ENCODE measurements at places on chromosomes 1 and 21.

GRCh38 chr21:45488931-45489721, 53.1 kb downstream of the SLC19A1 start:
- DNase-seq: no peak

GRCh38 chr1:171877701-171878100, 36.4 kb downstream of the DNM3 start:
- no peak for DNase-seq

GRCh38 chr1:169576241-169576934, 9.9 kb downstream of the F5 start:
- no peak for DNase-seq

DNA sequence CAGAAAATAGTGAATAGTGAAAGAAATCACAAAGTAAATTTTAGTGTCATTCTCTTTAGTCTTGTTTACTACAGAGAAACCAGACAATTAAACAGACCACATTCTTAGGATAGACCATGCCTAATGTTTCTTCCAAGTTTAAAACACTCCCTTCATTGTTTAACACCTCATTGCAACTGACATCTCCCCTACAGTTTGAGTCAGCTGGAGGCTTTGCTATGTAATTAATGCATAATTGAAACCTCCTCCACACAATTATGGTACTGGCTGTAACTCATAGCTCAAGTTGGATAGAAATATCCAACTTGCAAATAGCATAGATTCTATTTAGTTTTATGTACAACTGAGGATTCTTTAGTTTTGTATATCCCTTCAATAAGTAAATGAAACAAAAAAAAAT, 35.2 kb upstream of the B3GALT2 start:
- no peak for DNase-seq

- no peak for DNase-seq
These were observed 399 bp upstream of the PTPRC start for GRCh38 chr1:198638441-198638840.

DNA sequence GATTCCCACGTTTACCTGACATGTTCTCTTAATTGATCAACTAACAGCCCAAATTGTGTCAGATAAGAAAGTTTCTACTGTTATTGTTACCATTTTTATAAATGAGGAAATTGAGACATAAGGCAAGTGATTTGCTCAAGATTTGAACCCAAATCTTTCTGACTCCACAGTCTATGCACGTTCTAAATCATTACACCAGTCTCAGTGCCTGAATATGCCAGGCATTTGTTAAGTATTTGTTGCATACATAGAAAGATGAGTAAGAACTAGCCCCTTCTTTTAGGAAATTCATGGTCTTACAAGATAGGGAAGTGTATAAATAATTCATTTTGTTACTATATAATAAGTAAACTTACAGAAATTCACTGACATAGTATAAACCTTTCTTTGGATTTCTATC, 7.1 kb upstream of the CD101 start:
- no peak for DNase-seq

- no peak for DNase-seq
These were observed 17.6 kb downstream of the OPTC start for GRCh38 chr1:203511513-203511912.

DNA sequence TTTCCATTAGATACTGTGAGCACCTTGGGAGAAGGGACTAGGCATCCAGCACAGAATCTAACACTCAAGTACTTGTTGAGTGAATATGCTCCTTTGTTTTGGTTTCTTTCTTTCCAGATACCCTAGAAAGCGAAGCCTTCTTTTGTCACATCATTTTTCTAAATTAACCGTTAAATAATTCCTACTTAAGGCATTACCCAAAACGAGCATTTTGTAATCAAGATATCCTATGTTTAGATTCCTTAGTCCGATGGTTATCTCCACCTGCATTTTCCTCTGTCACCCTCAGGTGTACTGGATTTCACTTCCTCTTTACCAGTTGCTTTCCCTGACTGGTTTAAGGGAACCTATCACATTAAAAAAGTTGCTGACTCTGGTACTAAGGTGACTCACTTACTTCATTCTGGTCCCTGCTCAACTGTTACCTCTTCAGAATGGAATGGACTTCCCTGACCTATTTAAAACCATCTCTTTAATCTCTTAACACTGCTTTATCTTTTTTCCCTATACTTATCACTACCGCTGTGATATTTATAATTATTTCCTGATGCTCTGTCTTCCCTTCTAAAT, 3.2 kb downstream of the B3GALNT2 start:
- DNase-seq: no peak

- DNase-seq: no peak
These were observed 39.2 kb downstream of the RUNX3 start for GRCh38 chr1:24890887-24891286.

- DNase-seq: no peak
These were observed 517 bp downstream of the LRIG2 start for GRCh38 chr1:113073479-113073950.

GRCh38 chr1:179016706-179017382, 8.8 kb upstream of the FAM20B start:
- DNase-seq: no peak

All from activated naive CD4-positive, alpha-beta T cell (primary cell).